ENCODE measurements at places on chromosomes 5 and 9.
A peak's percentile ranks its signal among the peaks of the same experiment; 100 is the strongest.

DNA sequence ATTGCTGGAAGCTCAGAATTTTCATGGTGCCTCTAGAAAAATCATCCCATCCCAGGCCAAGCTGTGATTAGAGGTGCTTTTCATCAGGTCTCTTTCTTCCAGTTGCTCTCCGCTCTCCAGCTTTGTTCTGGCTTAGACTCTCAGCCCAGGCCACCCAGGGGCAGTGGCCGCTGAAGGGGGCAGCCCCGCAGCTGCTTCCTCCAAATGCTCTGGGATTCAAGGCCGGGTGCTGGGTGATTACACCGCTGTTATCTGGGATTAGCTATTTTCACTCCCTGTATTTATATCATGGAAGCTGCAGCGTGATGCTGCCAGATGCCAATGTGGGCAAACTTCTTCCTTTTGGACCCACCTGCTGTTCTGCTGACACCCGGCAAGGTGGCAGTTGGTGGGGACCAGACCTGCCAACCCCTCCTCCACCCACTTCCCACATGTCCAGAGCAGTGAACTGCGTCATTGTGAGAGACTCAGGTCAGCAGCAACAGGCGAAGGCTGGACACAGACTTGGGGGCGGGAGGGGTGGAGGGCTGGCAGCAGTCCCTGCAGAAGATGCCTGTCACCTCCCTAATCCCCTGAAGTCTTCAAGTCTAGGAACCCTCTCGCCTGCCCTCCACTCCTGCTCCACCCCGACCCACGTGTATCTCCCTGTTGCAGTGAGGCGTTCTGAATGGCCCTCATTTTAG lies 33.9 kb upstream of the NKX2-5 start:
- no peak for DNase-seq

- no peak for DNase-seq
Observed at GRCh38 chr5:53712327-53712726, 151.9 kb downstream of the NDUFS4 start.

- DNase-seq = no peak
Observed at GRCh38 chr9:81984928-81985327, 3.6 kb upstream of the SPATA31D1 start.

- DNase-seq = no peak
Observed at GRCh38 chr5:102771435-102771834, 16.3 kb downstream of the PAM start.

- no peak for DNase-seq
Observed at GRCh38 chr9:105191508-105192121, 52.8 kb upstream of the SLC44A1 start.

- no peak for DNase-seq
Observed at GRCh38 chr9:2630158-2630557, 8.6 kb downstream of the VLDLR start.

GRCh38 chr9:112648624-112649023 lies 69.3 kb downstream of the INIP start:
- no peak for DNase-seq

- no peak for DNase-seq
Observed at GRCh38 chr9:123460091-123460490, 104.1 kb downstream of the CRB2 start.

- no peak for DNase-seq
Observed at GRCh38 chr5:139745132-139745799, 50.3 kb upstream of the PSD2 start.

DNA sequence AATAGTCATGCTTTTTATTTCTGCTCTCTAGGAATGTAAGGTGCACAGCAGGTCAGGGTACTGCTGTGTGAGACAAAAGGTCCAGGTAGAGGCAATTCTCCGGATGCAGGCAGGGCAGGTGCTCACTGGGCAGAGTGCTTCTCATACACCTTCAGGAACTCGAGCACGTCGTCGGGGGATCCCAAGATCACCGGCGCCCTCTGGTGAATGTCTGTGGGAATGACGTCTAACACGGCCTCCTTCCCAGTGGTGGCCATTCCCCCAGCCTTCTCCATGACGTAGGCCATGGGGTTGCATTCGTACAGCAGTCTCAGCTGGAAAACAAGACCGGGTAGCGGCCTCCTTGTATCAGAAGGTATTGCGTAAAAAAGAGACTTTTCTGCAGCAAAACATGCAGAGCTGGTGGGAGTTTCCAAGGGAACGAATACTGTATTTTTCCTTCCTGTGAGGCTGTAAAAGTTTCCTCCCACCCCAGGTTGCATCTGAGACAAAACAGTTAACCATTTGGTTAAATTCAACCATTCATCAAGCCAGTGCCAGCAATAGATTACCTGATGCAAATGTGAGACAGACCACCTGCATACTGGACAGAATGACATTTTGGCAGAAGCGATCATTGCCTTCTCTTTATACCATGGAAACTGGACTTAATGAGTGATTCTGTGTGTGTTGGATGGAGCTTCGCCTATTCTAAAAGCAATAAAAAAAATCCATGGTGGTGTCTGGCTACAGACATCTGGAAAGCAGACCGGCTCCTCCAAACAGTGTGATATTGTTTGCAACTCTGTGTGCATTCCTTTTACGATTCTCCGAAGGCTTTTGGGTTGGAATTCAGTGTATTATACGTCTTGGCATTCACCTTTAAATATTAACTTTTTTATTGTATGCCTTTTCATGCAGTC lies 9.9 kb upstream of the FBP2 start:
- DNase-seq = peak; percentile 62

- DNase-seq = no peak
Observed at GRCh38 chr5:154368041-154368800, 77.6 kb upstream of the SAP30L start.

DNA sequence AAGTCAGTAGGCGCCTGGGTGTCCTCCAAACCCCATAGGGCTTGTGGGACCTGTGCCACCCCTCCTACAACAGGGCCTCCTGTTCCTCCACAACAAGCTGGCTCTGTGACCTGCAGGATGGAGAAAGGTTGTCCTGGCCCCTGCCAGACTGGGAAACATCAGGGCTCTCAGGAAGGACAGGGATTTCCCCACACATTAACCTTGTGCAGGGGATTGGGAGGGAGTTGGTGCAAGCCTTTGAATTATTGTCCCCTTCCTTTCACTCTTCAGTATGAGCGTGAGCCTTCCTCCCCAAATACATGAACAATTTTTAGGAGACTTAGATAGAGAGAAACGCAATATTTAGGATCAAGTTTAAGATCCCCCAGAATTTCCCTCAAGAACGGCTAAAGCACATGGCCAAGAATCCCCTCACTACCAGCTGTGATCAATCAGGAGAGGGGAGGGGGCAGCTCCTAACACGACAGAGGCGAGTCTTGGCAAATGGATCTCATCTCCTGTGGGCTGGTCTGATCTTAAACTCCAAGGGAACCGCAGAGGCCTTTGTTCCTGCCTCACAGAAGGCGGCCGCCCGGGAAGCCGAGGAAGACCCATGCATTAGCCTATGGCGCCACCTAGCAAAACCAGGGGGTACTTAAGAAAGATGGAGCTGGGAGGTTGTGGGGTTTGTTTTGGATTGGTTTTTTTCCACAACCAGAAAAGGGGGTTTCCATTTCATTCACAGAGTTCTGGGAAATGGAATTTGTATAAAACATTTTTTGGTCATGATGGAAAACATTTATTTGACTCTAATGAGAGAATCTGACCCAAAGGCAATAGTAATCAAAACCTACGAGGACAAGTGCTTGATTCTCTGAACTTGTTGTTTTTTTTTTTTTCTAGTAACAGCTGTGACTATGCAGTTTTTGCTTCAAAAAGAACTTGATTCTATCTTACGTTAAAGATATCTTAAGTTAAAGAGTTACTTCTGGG lies 36.1 kb upstream of the OSMR start:
- DNase-seq = peak; percentile 4

GRCh38 chr5:86127696-86128095 lies 490.0 kb upstream of the COX7C start:
- no peak for DNase-seq

GRCh38 chr5:60084226-60084625 lies 190.7 kb upstream of the PDE4D start:
- no peak for DNase-seq

DNA sequence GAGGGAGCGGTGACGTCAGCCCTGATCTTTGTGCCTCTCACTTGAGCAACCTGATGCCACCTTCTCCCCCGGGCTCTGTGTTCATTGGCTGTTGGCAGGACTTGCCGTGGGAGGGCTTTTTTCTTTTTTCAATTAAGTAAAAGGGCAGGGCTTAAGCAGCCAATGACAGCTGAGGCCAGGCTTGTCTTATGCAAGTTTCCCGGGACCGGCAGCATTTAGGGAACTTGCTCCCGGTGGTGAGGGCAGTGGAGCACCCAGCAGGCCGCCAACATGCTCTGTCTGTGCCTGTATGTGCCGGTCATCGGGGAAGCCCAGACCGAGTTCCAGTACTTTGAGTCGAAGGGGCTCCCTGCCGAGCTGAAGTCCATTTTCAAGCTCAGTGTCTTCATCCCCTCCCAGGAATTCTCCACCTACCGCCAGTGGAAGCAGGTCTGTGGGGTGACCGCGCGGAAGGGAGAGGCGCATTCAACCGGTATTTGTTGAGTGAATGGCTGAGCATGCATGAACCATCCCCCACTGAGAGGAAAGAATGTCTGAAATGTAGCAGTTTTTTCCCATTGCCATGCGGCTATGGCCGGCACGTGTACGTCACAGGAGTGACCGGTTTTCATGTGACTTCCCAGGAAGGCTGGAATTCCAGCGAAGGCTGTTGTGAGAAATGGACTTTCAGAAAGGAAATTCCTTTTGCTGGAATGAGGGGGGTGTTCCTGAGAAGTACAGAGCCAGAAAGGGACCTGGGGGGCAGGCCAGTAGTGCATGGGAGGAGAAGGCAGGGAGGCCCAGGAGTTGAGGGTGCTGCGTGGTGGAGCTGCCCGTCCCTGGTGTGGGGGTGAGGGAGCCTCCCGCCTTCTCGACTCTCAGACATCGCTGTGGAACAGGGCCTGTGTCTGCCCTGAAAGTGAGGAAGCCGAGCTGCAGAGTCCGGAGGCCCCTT lies 29.0 kb downstream of the PTGES2 start:
- DNase-seq = peak; percentile 47

GRCh38 chr9:80062567-80062966 lies 490.8 kb downstream of the TLE4 start:
- no peak for DNase-seq

- no peak for DNase-seq
Observed at GRCh38 chr5:134227259-134227658, 1.4 kb upstream of the PPP2CA start.

GRCh38 chr9:8262625-8263622 lies 463.3 kb upstream of the DMAC1 start:
- DNase-seq = no peak

DNA sequence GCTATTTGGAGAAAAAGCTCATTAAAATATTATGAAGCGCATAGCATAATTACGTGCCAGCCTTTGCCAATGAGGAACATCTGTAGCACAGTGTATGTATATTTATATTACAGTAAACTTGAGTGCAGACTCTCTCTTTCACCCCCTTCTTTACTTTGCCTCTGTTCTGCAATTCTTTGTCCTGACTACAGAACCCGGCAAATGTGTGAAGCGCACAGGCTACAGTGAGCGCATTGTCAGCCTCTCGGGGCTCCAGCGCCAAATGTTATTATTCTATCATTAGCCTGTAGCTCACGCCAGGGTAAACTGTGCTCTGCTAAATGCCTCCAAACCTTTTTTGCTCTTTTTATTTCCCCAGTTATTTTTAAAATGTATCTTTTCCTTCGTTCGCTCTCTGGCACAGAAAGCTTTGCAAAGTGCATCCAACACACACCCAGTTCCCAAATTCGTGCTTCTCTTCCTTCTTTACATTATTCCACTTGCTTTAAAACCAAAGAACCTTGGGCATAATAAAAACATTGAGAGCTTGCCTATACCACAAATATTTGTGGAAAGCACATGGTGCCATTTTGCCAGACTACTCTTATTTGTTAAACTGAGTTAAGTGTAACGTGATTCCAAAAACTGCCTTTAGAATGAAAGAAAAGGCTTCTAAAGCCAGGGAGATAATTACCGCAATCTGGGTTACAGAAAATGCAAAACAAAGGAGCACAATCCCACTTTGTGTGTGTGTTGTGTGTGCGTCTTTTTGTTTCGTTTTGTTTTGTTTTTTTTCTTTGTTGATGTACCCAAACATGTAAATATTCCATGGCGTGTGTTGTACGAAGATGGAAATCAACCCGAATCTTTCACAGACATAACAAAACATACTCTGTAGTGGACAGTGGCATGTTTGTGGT lies 164.1 kb upstream of the MPDZ start:
- DNase-seq = no peak

GRCh38 chr5:67375606-67376005 lies 179.0 kb upstream of the CD180 start:
- DNase-seq = no peak
